ENCODE measurements at places on chromosomes 3 and 15. TPM values are rescaled to one million over a fixed set of nuclear protein-coding genes. Genes with fewer than 3 reads are reported as not detected.

- DNase-seq = no peak
Observed at GRCh38 chr3:105899516-105899915, 30.7 kb upstream of the CBLB start.

DNA sequence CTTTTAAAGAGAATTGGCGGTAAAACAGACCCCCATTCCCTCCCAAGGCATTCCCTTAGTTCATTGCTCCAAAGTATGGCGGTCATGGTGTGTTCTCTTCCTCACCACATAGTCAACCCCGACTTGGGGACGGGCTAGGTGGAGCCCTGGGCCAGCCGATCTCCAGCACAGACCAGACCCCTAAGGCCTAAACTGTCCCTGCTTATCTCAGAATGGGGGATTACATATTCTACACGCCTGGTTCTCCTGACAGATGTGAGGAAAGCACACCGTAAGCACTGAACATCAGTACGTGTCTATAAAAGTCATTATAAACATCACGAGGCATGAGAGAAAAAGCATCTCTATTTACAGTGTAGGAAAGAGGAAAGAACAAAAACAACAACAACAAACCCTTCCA lies 244.5 kb upstream of the STT3B start:
- DNase-seq = no peak

POLQ gene
- total RNA-seq = 13.2 TPM

DNA sequence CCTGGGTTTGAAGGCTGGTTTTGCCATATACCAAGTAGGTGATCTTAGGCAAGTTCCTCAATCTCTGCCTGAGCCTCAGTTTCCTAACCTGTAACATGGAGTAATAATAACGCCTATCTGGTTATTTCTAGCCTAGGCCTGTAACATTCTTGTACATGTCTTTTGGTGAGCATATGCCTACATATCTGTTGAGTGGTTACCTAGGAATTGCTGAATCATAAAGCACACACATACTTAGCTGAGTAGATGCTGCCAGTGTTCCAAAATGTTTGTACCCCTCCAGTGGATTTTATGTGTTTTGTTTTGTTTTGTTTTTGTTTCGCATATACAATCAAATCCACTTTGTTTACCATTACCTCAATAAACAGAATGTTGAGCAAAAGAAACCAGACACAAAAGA lies 17.4 kb upstream of the MFGE8 start:
- DNase-seq = no peak

DNA sequence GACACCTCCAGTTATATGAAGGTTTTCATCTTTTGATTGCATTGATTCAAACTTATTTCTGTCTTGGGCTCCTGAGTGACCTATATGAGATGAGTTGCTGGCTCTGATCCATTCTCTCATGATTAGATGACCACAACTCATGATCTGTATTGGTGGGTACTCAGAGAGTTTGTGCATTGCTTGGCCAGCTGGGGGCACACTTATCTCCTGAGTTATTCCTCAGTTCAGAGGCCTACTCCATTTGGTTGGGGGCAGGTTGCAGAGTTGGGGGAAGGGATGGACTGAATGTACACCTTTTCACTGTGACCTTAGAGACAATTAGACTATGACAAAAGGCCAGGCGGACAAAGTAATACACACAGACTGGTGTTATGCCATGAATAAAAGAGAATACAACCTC lies 166.2 kb upstream of the SEMA6D start:
- DNase-seq = no peak

LRRC34 gene
- 5.6 TPM for total RNA-seq

DNA sequence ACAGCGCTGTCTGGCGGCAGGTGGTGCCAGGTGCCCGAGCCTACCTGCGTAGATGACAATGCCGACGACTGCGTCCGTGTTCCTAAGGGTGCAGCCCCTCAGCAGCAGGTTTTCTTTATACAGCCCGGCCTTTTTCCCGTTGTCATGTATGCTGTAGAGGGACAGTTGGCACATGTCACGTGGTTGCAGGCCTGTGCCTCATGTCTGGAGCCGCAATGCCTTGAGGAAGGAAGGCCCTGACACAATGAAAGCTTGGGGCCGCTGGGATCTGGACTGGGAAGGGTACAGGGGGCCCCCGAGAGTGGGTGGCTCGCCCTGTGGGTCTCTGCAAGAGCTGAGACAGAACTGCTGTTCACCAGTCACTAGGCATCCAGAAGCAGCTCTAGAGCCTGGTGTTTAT lies 136.0 kb downstream of the ATP10A start:
- DNase-seq = no peak
